Right atrium auricular region (tissue), 2 donors: ENCODE measurements at places on chromosomes 16 and 17. TPM values are rescaled to one million over a fixed set of nuclear protein-coding genes. Genes with fewer than 3 reads are reported as not detected.

Gene CCL8
- 0.52 TPM for total RNA-seq

Gene C16orf96
- total RNA-seq: 0.24 TPM

Gene KRTAP4-1
- not detected for total RNA-seq

Gene KRTAP4-3
- not detected for total RNA-seq

Gene IL21R
- 0.07 TPM for total RNA-seq

Gene SOST
- total RNA-seq: not detected

Gene KRTAP17-1
- total RNA-seq: not detected

Gene BTBD17
- not detected for total RNA-seq

Gene CACNG3
- total RNA-seq: not detected

Gene TMEM114
- total RNA-seq: not detected

Gene WSCD1
- total RNA-seq: 1.8 TPM

Gene CCL4L2
- not detected for total RNA-seq

Gene CDRT15L2
- not detected for total RNA-seq

Gene HOXB2
- total RNA-seq: 4.8 TPM

Gene ALOX15
- 16.9 TPM for total RNA-seq
